ENCODE measurements at places on chromosomes 5 and 9. TPM values are rescaled to one million over a fixed set of nuclear protein-coding genes. Genes with fewer than 3 reads are reported as not detected.

DNA sequence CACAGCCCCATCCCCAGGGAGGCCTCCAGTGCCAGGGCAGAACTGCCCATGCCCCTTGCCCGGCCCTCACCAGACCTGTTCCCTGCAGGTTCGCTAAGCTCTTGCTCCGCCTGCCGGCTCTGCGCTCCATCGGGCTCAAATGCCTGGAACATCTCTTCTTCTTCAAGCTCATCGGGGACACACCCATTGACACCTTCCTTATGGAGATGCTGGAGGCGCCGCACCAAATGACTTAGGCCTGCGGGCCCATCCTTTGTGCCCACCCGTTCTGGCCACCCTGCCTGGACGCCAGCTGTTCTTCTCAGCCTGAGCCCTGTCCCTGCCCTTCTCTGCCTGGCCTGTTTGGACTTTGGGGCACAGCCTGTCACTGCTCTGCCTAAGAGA lies 110.1 kb downstream of the RXRA start:
- DNase-seq: no peak

DNA sequence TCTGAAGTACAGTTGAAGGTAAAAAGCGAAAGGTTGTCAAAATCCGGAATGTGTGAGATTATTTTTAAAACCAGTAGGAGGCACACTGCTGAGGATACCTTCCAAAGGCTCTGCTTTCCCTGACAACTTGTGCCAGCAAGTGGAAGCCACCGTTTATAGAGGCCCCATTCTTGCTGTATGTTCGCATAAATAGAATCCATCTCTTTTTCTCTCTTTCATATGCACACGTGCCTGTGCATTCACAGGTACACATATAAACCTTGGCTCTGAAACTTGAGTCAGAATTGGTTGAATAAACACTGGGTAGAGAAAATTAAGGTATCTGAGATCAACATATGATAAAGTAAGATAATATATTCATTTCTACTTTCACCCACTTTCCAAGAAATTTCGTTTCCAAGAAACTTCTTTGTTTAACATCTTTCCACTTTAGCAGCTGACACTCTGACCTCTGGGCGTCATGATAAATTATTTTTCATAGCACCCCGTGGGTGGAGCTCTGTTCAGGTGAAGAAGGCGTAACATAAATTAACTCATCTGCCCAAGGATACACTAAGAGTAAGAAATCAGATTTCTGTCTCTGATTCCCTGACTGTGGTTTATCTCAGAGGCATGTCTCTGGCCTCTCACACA lies 63.7 kb upstream of the RICTOR start:
- DNase-seq: no peak

- no peak for DNase-seq
Measured at GRCh38 chr5:66021585-66021984, 95.2 kb downstream of the ERBIN start.

DNA sequence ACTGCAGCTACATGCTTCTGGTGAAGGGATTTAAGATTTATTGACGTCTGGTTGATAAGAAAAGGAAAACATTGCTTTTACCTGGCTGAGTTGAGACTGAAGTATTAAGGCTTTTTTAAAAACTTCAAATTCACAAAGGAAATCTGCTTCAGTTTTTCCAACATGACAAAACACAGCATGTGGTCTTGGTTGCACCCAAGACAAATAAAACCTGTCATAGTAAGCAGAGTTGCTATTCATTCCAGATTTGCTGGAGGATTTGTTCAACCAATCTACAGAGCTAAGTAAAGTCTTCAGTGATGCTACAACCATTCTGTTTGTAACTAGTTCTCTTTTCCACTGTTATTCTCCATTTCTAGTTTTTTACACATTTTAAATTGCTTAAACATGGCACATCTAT lies 11.3 kb downstream of the C5orf63 start:
- no peak for DNase-seq

DNA sequence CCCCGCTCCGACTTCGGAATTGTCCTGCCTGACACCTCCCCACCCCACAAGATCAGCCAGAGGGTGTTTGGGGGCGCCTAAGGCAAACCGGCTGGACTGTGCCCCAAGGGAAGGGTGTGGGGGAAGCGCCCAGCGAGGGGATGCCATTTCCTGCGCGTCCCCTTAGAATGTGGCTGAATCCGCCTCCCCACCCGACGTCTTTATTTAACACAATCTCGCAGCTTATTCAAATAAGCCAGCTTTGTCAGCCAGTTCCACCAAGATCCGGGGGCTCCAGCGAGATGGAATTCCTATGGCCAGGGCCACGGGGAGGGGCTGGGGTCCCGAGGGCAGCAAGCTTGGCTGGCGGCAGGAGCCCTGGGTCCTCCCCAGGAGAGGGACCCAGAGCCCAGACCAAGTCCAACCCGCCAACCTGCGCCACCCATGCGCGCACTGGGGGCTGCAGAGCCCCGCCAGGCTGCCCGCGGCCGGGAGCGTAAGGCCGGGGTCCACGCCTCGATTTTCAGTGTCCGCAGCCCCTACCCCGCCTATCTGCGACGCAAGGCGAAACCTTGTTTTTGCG lies 7.4 kb downstream of the IRX4 start:
- DNase-seq: no peak

DNA sequence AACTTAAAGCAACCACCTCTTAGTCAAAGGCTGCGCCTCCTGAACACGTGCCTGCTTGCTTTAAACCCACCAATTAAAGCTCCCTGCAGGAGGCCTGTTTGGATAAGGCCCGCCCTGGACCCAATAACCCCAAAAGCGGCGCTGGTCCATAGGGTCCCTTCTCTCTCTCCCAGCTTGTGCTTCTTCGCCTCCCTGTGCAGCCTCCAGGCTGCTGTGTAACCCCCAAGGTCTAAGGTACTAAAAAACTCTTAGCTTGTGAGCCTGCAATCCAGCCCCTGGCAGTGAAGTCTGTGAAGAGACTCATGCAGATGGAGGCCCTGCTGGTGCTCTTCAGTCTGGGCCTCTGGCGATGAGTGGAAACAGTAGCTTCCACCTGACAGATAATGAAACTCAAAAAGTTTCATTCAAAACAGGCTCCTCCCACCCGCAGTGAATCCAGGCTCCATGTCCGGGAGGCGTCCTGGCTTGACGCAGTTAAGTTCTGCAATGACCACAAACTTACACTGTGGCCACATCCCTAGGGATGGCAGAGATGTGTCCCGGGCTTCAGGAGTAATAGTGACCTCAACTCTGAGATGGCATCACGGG lies 97.3 kb downstream of the PRRT1B start:
- DNase-seq: no peak

DNA sequence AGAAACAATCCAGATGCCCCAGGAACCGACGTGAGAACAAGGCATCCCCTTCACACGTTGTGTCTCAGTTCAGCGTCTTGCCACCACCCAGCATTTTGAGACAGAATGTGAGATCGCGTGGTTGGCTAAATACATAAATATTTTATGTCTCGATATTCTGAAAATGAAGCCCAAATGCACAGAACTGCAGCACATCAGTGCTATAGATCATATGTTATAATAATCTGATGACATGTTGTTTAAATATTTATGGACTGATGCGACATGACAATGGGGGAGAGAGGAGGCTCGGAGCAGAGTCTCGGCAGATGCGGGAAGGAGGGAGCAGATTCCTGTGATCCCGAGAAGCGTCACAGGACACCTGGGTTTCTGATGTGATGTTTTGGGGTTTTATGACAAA lies 10.9 kb downstream of the NEK6 start:
- DNase-seq: no peak

- no peak for DNase-seq
Measured at GRCh38 chr9:134007150-134007549, 15.0 kb upstream of the VAV2 start.

GRCh38 chr5:57931807-57932206 lies 449.2 kb upstream of the ACTBL2 start:
- no peak for DNase-seq

DNA sequence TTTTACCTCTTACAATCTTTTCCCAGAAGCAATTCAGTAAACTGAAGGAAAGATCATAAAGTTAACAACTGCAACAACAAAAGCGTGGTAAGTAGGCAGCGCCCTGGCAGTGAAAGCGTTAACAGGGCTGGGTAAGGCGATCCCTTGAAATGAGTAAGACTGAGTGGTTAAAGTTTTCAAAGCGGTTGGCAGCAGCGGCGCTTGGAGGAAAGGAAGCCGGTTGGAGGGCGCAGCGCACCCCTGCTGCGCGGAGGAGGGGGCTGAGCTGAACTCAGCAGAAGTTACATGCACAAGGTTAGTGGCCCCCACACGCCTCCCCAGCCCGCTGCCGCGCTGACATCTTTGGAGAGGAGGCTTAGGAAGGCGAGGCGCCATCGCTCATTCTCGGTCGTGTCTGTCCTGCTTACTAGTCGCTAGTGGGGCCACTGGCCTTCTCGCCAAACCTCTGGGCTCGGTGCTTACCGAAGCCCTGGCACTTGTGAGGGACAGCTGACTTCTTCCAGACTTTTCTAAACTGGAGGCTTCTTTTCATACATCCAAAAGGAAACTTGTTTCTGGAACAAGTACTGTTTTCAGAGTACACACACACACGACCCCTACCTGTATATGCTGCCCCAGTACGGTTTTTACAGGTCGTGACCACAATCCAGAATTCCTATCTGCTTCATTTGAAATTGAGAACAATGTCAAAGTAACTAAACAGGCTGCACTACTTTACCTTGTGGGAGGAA lies at the start of gene SH3RF2:
Gene SH3RF2 (plus strand): TSS at position 178 of the 731 bp plus-strand sequence. CDS start 1,351 bp downstream, outside the sequence.
- DNase-seq: peak; percentile 51

DNA sequence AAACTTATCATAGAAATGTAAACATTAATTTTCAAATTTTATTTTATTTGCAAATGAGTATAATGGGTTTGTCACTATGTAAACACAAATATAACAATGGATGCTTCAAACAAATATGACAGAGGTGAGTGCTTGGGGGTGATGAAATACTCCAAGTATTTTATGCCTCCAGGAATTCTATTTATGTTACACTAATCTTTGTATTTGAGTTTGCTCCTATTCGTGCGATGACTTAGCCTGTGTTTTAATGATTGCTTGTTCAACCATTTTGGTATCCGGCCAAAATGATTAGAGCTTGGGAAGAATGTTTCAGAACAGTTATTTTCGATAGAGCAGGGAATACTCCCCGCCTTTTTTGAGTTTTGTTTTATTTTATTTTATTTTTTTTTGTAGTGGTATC lies 5.0 kb downstream of the DMRT2 start:
- no peak for DNase-seq

GRCh38 chr9:114156657-114157421 lies 1.5 kb downstream of the COL27A1 start:
- peak; percentile 64 for DNase-seq

GRCh38 chr9:12778389-12778788 lies 3.6 kb downstream of the LURAP1L start:
- DNase-seq: no peak

- DNase-seq: no peak
Measured at GRCh38 chr5:81234801-81235200, 1.7 kb downstream of the CKMT2 start.

DNA sequence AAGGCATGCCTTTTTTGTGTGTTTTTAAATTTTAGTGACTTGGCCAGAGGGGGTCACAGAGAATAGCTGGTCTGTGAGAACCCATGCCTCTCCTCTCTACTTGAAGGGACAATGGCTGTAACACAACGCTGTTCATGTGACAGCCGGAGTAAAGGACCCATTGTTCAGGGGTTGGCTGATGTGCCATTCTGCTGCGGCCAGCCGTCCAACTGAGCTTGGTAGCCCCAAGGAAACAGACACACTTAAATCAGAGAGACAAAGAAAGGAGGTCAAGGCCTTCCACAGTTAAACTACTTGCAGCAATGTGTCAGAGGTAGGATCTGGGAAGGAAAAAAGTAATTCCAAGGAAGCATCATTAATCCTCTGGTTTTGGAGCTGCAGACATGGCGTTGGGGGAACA lies 8.1 kb downstream of the MEGF10 start:
- no peak for DNase-seq

GRCh38 chr9:101893661-101894646 lies 155.5 kb upstream of the GRIN3A start:
- no peak for DNase-seq

Gene ATP10B
- not detected for total RNA-seq

Gene GTF3C5
- total RNA-seq: 44.8 TPM

Gene MEF2C
- 42.0 TPM for total RNA-seq

All from lower lobe of right lung (tissue), 2 donors.